ENCODE measurements at places on chromosomes 3 and 15.

DNA sequence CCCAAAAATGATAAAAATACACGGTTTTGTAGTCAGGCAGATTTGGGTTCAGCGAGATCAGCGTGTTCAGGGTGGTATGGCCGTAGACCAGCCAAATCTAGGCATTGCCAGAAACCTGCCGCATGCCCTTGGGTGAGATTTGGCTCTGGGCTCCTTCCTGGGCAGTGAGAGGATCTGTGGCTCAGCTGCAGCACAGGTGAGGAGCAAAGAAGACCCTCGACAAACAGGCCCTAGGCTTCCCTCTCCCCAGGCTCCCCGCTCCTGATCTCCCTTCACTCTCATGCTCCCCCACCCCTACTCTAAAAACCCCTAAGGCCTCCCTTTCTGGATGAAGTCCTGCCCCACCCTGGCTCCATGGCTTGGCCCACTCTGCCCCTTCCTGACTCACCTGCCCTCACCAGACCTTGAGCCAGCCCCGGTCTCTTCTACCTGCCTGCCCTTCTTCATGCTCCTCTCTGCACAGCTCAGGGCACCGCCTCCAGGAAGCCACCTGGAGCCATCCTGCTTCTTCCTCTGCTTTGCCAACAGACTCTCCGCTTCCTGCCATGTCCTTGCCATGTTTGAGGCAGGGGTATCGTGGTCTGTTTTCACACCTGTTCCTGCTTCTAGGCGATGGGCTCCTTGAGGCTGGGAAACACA is 88.1 kb downstream of the CORO2B start:
- DNase-seq, result no peak

DNA sequence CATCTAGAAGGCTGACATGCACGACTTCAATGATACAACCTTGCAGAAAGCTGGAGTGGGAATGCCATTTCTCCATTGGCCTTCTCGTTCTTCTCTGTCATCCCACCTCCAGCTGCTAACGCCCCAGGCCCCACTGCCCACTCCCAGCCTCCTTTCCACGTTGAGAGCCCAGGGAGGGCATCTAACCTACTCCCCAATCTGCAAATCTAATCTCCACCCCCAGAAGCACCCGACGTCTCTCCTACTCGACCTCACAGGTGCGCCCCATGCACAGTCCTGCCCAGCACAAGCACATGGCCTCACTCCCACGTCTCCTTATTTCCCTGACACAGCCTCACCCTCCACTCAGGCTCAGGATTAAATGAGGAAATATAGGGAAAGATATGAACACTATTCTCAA is 33.4 kb downstream of the IL12A start:
- DNase-seq, result no peak

- no peak for DNase-seq
These were observed 81.1 kb upstream of the MYZAP start for GRCh38 chr15:57510647-57511046.

- no peak for DNase-seq
These were observed 153.9 kb upstream of the SETMAR start for GRCh38 chr3:4149296-4149695.

GRCh38 chr3:34323517-34323916 is 525.1 kb downstream of the PDCD6IP start:
- no peak for DNase-seq

DNA sequence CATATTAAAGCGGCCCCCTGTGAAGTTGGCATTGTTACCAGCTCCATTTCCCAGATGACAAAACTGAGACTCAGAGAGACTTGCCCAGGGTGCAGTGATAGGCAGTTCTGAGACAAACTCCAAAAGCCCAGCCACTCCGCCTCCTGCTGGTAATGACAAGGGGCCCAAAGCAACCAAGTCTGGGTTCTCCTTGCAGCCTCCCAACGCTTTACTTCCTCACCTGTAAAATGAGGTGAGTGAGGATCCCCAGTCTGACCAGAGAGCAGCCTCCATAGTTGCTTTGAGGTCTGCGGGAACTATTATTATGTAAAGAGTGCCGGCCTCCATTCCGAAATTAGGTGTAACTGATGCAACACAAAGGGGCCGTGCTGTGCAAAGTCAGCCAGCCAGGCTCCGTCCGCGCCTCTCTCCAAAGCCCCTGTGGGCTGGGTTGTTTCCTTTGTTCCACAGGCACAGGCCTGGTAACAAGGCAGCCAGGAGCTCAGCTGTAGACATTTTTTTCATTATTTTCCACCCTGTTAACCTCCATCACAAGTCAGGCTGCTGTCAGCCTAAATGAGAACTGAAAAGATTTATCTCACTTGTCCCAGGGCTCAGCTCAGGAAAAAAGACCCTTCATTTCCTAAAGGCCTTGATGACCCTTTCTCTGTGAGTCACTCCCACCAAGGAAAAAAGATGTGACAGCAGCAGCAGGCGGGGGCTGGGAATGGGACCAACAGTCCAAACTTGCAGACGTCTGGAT is 139.1 kb upstream of the RAD18 start:
- DNase-seq, result peak; percentile 90

DNA sequence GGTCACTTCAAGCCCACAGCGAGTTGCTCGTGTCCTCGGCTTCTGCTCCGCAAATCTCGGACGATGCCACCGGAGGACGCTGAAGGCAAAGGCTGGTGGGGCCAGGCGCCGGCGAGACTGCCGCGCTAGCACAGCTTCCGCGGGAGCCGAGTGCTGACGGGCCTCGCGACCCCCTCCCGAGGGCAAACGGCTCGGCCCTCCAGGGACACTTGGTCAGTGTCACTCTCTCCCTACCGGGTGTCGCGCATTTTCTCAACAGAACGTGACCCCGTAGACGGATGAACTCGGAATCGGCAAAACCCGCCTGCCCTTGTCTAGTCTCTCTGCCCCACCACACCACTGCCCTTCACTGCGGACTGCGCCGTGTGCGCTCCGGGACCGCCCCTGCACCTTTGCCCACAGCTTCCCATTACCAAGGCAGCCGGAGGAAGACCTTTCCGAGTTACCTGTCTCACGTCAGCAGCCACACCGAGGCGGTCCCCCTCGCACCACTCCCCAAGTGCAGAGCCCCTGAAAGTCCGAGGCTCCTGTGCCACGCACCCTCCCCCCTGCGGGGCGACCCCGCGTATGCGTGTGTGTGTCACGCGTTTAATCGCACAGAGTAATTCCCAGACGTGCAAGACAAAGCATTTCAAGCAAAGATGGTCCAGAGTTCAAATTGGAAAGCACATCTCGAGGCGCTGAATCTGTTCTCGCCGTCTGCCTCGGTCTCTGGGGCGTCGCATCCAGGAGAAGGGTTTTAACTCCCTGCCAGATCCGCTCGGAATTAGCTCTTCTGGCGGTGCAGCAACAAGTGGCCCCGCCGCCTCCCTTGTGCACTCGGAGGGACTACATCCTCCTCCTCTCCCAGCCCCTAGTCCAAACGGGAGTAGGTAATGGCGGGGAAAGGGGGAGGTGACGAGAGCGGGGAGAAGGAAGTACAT is 245.0 kb upstream of the TOPAZ1 start:
- DNase-seq, result peak; percentile 18

DNA sequence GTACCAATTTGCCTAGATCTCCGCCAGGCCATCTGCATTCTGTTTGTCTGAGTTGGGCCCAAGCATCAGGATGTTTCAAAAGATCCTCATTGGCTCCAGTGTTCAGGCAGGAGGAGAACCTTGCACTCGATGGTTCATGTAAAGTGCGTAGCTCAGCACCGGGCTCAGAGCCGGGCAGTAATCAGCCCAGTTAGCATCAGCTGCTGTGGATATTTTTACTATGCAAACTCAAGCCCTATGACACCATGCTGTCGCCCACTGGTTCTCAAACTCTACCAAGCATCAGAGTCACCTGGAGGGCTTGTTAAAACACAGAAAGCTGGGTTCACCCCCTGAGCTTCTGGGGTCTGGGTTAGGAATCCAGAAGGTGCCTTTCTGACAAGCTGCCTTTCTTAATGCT is 310.8 kb downstream of the SHQ1 start:
- DNase-seq, result no peak

GRCh38 chr3:14574183-14574582 is 34.0 kb upstream of the GRIP2 start:
- DNase-seq, result no peak

DNA sequence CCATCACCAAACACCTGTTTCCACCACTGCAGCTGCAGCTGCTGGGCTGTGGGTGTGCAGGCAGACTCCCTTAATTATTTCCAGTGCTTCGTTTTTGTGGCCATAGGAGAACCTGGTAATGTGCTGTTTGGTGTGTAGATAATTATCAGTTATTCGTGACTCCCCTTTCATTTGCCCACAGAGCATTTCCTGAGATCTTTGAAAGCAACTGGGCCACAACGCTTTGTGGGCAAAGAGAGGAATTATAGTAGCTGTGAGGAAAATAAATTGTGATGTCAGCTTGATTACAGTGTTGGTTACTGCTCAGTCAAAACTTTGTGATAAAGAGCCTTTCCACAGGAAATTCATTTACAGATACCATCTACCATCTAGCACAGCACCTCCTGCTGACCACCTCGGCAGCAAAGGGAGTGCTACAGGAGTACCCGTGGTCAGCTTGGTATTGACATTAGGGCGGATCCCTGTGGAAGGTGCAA is 193.3 kb upstream of the SLCO3A1 start:
- DNase-seq, result no peak

DNA sequence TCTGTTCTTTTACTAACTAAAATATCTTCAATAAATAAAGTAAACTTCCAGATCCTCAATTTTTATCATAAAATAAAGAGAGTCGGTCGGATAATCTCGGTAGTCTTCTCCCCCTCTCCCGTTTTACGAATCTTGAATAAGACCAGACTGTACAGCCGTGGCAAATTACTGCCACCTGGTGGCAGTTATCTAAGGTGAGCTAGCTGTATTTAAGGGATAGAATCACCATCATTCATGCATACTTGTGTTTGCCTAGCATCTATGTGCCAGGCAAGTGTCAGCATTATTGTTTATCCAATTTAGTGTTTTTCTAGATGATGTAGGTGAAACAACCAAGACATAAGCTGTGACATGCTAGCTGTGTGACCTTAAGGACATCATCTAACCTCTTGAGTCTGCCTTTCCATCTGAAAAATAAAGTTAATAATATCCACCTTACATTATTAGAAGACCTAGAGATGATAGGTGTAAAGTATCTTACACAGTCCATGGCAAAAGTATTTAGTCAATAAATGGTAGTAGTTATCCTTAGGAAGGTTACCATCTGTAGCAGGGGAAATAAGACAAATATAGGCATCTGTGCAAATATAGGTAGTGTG is 21.3 kb downstream of the DUT start:
- DNase-seq, result no peak

DNA sequence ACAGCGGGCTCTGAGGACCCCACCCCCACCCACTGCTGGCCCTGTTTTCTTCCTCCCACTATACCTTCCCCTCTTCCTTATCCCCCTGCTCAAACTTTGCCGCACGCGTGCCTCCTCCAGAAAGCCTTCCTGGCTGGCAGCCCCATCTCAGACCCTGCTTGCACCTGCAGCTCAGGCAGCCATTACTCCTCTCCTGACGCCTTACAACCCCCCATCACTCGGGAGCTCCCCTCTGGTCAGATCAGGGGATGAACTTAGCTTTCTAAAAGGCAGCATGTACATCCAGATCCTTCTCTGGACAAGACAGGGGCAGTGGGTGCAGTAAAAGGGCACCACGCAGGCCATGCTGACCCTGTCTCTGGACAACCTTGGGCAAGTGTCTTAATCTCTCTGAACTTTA is 94.5 kb downstream of the SEC22A start:
- DNase-seq, result no peak

DNA sequence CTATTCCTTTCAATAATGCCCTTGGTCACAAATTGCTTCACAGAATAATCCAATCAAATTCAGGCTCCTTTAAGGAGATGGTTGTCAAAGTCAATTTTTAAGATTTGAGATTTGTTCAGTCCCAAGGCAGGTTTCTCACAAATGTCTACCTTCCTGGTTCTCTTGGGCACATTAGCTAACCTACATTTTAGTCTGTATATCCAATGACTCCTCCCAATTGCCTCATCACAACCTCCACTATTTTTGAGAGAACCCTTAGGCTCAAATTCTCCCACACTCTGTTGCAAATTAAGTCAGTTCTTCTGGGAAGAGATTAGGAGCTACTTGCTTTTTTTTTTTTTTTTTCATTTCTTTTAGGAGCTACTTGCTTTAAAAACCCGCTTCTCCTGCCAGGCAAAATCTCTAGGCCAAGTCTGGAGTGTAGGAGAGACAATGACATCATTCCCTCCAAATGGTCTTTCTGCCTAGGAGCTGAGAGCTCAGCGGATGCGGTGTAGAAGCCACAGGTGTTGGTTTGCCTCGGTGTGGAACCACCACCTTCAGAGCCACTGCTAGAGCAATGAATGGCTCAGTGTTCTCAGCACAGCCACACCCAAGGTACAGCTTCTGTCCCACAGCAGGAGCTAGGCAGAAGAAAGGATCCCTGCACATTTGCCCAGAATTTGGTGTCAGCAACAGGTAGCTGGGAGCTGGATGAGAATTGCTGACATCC is 10.0 kb upstream of the INO80 start:
- DNase-seq, result no peak

DNA sequence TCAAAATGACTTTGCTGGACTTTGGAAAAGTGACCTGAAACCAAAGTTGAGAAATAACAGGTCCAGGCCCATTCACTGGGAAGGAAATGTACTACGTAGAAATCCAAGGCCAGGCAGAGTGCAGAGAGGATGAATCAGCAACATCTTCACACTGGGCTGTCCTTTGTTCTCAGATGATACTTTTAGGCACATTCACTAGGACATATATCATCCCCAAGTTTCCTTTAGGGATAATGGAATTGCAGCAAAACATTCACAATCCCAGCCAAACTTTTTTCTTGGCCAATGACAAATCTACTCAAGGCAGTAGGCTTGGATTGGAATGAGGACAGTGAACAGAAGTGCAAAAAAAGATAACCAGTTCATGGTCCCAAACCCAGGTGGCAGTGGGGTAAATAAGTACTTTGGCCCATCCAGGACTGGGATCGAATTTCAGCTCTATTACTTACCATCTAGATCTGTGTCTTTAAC is 75.1 kb downstream of the CLDN11 start:
- DNase-seq, result no peak

- no peak for DNase-seq
These were observed 1.6 kb upstream of the TPM1 start for GRCh38 chr15:63040954-63041353.

DNA sequence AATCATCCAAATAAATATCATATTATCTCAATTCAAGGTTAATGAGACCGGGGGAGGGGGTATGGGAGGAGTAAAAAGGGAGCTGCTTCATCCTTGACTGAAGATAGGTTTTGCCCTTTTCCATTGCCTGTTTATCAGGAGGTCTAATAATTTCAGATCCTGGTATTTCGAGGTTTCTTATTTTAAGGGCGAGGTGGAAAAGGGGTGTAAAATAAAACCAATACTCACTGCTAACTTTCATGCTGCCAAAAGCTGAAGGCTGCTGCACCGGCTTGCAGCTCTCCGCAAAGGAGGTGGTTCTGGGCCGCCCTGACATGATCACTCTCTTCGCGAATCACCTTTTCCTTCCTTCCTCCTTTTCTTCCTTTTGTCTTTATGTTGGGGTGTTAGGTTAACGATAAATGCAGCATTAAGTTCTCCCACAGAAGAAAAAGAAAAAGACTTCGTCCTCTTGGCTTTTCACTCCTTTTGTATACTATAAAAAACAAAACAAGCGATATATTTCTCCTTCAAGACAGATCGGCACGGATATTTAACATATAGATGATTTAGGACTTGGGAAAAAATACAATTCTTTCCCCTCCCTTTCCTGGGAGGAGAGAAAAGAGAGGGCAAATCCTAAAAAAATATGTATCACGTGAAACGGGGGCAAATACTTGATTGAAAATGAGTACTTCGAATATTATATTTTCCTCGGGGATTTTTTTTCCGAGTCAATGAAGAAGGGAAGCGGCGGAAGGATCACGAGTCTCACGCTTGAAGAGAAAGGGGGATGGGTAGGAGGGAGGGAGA is 932 bp downstream of the GSK3B start:
- no peak for DNase-seq

- DNase-seq, result no peak
These were observed 105.6 kb upstream of the DLG1 start for GRCh38 chr3:197404030-197404429.

Data from NT2/D1 (cell line).